ENCODE measurements at places on chromosomes 2 and 18.

DNA sequence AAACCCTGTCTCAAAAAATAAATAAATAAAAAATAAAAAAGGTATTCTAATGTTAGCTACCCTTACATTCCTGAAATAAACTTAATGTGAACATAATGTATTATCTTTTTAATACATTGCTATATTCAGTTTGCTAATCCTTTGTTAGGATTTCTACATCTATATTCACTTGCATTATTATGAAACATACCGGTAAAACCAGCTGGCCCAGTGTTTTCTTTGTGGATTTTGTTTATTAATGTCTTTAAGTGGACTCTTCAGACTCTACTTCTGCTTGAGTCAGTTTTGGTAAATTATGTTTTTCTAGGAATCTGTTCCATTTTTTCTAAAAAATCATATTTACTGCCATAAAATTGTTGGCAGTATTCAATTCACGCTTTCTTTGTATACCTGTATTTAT lies 34.5 kb downstream of the PTPN2 start:
- no peak for DNase-seq

GRCh38 chr2:38421274-38422056 lies 44.4 kb upstream of the ATL2 start:
- DNase-seq: no peak

GRCh38 chr18:7232218-7232617 lies 1.3 kb downstream of the LRRC30 start:
- DNase-seq: no peak

- no peak for DNase-seq
Observed at GRCh38 chr2:41966431-41966893, 81.4 kb upstream of the PKDCC start.

DNA sequence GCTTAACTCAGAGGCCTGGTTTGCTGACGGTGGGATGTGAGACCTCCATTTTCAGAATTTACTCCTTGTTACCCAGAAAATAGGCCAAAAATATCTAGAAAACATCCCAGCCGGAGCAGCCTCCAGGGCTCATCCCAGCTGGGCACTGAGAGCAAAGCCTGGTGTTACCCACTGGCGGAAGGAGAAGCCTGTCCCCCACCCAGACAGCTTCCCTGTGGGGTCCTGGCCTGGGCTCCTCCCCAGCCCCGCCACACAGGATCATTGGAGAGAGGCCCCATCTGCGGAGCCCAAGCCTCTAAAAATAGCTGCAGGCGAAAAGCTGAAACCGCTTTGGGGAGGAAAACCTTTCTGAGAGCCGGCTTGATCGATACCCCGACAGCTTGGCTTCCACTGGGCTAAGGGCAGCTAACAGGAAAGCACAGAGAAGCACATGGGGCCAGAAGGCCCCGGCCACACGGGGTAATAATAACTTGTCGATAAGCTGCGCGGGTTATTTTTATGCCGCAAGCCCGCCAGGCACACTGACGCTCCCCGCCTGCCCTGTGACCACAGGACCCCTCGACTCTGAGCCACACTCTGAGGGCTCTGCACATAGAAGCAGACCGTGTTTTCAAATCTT lies 26.9 kb upstream of the FAHD2A start:
- no peak for DNase-seq

- no peak for DNase-seq
Observed at GRCh38 chr2:23639406-23639982, 254.5 kb downstream of the KLHL29 start.

DNA sequence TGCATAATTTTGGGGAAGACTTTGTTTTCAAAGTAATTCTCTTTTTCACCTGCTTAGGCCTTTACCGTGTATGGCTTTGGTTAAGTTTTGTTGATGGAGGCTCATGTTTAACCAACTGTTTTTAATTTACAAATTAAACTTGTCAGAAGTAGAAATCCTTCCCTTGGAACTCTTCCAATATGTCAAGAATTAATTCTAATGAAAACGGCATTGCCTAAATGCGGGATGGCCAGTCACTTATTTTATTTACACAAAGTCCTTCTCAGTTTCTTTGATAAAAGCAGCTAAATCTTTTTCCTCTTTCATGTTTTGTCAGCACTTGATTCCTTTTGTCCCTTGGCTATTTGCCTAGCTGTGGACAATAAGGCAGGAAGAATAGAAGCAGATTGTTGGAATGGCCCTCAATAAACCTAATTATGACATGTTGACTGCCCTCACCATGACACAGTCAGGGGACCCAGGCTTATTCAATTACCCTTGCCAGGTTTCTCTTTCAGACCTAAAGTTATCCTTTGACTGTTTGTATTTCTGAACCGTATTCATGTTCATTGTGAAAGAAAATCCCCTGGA lies 26.3 kb downstream of the PAX3 start:
- no peak for DNase-seq

Data from stimulated activated CD4-positive, alpha-beta T cell treated with anti-CD3 and anti-CD28 coated beads, Interleukin-2, amount 100 ng/mL, for 24 hours (primary cell).